Foreskin melanocyte (primary cell): ENCODE measurements at places on chromosomes 5 and 9.

DNA sequence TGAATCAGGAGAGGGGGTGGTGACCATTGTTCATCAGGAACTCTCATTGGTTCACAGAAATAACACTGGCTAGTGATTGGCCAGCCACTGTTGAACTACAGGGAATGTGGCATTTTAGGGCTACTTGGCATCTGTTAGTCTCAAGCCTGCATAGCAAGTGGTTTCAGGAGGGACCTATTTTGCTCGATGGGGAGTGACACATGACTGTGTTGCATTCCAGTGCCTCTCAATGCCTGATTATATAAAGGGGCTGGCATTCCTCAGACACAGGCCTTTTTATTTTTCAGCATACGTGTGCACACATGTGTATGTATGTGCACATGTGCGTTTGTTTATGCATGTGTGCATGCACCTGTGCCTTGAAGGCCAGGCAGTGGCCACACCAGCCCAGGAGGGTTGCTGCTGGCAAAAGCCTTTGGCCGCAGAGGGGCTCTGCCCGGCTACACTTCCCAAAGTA is 23.2 kb downstream of the FGD3 start:
- DNase-seq = peak; percentile 85

DNA sequence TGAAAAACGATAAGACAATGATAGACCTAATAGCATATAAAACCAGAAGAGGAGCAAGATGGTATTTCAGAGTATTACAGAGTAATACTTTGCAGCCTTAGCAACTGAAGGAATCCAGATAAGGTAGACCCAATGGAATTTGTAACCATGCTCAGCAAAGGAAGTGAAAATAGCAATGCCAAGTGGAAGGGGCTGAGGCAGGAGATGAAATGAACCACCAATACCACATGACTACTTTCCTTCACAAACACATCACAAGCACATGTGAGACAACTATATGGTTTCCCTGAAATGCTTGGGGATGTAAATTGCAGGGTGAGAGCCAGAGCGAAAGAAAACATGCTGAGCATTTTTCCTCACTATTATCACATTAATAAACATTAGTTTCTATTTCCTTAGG is 79.8 kb upstream of the MELK start:
- DNase-seq = no peak

- no peak for DNase-seq
Observed at GRCh38 chr5:112656451-112656850, 81.2 kb upstream of the APC start.

DNA sequence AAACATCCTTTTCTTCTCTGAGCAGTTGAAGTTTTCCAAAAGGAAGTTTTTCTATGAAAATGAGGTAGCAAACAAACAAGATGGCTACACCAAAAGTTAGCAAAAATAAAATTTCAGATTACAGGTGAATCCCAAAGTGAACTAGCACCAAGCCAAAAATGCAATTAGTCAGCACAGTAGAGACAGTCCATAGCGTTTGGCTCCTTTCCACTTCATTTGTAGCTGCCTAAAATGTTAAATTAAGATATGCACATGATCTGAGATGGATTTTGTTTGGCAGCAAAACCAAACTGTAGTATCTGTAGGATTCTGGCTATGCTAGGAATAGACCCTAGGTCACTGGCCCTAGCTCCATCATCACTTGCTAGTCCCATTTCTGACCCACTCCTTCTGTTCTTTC is 45.7 kb upstream of the SHOC1 start:
- no peak for DNase-seq

- no peak for DNase-seq
Observed at GRCh38 chr5:143760755-143761154, 51.2 kb upstream of the HMHB1 start.

DNA sequence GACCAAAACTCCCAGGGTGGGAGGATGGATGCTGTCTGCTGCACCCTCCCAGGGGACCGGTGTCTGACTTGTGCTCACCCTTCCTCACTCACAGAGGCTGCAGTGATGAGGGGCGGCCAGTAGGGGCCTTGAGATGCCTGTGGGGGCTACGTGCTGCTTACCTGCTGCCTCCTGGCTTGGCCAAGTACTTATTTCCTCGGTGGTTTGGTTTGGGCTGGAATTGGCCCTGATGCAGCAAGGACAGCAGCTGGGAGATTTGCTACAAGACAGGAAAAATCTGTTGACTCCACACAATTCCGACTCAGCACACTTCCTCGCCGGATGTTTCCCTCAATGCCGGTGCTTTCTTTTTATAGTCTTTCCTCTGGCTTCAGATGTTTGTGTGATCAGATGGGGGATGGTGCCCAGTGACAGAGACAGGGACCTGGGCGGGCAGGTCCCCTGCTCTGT is 6.6 kb downstream of the PCDH12 start:
- DNase-seq = no peak

DNA sequence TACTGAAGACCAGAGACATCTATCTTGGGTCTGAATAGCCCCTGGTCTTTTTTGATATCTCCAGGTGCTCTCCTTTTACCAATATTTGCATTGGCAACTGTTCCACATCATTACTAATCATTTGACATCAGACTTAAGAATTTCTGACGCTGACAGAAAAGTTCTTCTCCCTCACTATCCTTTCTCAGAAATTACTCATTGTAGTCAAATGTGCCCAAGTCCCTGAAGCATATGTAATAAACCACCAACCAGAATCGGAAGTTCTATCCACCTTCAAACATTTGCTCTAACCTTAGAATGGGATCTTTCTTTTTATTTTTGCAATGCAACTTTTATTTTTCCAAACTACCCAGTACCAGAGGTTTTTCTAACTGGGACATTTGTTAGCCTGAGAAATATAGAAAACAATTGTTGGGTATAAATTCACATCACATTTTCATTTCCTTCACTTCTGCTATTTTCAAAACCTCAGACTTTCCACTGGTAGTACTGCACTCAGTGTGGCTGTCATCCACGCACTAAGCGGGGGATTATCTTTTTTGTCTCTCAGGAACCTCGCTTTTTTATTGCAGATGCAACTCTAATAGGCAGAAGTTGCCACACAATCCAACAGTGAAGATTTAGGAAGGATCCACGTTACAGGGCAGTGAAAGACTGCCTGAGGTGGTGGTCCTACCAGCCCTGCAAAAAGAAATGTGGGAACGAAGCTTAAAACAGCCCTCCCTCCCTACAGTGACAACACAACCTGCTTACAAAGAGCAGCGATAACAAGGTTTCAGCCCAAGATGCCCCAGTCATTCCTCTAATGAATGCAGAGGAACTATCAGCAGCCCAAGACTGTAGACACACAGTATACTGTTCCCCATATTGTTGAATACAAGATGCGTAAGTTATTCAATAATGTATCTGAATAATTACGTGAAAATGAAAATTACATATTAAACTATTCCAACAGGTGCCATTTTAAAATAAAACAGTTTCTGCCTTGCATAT is 201.2 kb downstream of the EBF1 start:
- DNase-seq = no peak

GRCh38 chr9:38406476-38407186 is 14.1 kb downstream of the ALDH1B1 start:
- no peak for DNase-seq

- no peak for DNase-seq
Observed at GRCh38 chr9:37141015-37141414, 20.6 kb downstream of the ZCCHC7 start.

DNA sequence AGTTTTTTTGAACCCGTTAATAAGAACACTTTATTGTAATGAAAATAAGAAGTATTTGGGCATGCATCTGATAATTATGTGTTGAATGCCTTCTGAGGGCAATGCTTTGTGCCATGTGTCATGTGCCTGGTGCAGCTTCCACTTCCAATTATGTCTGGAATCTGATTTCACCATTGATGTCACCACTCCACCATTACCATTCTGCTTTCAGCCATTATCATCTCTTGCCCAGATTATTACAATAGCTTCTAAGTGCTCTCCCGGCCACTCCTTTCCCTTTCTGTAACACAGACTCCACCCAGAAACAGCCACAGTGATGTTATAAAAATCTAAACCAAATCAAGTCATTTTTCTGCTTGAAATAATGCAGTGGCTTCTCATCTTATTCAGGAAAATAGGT is 171.7 kb downstream of the C9orf152 start:
- peak; percentile 74 for DNase-seq

DNA sequence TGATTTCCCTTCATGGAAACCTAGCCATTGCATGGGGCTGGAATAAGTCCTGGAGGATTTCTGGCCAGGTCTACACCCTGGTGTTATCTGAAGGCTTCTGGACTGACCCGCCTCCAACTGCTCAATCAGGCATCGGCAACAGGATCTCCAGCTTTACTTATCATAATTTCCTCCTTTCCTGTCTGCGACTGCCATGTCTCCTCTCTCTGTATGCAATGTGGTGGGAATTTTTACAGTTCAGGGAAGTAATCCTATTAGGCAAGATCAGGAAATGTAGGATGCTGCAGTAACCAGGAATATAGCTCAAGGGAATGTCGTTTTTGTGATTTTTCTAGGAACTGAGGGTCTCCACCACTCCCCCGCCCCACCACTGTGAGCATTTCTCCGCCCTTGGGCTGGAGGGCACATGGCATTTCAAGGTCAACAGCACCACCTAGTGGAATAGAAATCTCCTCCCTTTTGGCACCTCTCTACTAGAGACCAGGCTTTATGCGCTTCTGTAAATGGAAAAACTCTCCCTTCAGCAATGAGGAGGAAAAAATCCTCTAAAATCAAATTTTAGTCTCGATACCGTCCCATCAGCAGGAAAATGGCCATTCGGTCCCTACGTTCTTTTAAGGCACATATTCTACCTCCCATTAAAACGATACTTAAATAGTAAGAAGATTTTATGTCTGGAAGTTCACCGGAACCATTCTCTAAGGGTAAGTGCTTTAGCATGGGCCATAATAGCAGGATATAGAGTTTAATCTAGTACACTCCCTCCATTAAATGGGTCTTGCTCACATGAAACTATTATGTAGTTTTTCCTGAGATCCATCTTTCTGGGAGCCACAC is 93.0 kb downstream of the YTHDC2 start:
- peak; percentile 58 for DNase-seq

- peak; percentile 55 for DNase-seq
Observed at GRCh38 chr9:19925674-19926503, 137.1 kb upstream of the SLC24A2 start.

DNA sequence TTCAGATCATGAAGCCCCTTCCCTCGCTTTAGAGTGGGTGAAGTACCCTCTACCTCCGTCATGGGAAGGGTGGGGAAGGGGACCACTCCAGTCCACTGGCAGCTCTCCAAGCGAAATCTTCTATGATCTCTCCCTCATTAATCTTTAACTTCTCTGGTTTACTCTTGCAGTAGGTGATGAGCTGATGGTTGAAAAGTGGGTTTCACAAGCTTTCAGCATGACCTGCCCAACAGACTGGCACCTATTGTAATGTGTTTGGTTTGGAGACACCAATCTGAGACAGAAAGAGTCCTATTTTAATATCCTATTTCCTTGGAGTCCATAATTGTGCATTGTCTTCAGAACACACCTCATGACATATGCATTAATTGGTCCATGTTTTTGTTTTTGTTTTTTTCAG is 70.8 kb upstream of the TGFBR1 start:
- DNase-seq = no peak
